ENCODE measurements at places on chromosomes 3 and 15.

- no peak for DNase-seq
Observed at GRCh38 chr3:28139288-28139687, 102.1 kb upstream of the CMC1 start.

DNA sequence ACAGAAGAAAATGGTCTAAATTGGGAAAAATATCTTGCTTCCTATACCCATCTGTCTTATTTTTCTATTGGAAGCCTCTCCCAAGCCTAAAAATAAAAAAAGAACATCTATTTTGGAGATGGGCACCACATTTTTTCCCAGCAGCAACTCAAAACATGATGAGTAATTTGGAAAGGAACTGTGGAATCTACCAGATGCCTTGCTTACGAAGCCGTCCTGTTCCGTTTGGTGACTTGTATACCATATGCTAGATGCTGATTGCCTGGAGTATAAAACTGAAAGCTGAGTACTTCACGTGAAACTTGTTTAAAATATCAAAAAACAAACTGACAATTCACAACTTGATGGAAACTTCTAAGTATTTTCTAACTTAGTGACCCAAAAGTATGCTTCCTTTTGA, 491.0 kb downstream of the ROBO2 start:
- no peak for DNase-seq

GRCh38 chr3:52568069-52568468, 31.7 kb downstream of the UQCC5 start:
- no peak for DNase-seq

DNA sequence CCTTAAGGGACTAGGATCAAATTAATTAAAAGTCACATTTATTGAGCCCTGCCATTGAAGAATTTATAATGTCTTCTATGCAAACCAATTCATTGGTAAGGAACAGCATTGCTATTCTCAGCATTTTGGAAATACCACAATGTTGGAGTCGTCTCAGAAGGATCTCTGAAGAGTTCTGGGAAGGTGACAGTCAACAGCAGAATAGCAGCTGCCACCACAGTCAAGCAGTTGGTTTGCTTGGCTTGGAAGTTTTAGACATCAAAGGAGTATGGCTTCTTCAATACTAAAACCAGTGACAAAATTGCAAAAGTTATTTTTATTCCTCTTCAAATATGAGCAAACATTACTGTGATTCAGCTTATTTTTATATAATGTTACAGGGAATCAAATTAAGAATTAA, 167.9 kb downstream of the CNTN4 start:
- no peak for DNase-seq

DNA sequence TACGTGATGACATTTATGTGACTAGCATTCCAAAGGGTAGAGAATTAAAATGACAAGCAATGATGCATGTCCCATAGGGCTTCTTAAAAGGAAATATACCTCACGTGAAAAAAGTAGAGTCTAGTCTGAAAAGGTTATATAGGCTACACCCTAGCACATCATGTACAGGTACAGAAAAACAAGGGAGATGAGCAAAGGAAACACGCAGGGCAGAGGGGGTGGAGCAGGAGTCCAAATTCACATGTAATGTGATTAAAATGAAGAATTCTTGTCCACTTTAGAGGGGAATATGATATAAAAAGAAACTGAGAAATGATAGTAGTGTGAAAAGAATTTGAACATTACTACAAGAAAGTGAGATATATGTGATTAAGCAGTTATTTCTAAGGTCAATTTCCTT, 59.4 kb downstream of the HACD2 start:
- DNase-seq, result no peak

- DNase-seq, result no peak
Observed at GRCh38 chr15:29270169-29270955, 740 bp upstream of the NSMCE3 start.

DNA sequence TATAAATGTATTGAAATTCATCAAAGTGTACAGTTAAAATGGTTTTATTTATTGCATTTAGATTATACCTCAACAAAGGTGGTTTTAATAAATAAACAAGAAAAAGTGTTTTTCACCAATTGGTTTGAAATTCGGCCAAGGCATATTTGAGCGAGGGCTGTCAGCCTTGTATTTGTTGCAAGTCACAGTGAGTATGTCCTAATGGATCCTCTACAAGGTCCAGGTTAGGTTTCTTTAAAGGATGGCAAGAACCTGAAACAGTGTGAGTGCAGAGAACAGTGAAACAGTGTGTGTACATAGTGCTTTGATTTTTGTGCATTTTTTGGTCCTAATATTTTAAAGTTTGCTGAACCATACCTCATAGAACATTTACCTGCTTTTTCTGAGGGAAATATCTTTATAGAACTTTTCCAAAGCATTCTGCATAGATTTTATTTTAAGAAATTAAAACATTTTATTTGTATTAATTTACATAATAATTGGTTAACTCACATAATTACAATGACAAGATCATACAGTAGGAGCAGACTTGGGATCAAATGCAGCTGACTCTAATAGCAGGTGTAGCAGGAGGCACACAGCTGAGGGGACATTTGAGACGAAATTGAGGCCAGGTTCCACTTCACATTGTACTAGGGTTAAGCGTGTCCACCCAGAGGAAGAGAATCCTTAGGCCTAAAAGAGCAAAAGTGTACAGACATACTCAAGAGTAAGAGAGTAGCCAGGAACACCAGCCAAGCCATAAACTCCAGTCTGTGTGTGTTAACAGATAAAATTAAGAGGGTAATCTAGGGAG, 428.8 kb upstream of the TPRG1 start:
- no peak for DNase-seq

GRCh38 chr3:45985532-45986302, 9.9 kb downstream of the FYCO1 start:
- no peak for DNase-seq
